ENCODE measurements at places on chromosomes 13 and 19. TPM values are rescaled to one million over a fixed set of nuclear protein-coding genes. Genes with fewer than 3 reads are reported as not detected.

PALM3 gene
- total RNA-seq, result 0.82 TPM

DNA sequence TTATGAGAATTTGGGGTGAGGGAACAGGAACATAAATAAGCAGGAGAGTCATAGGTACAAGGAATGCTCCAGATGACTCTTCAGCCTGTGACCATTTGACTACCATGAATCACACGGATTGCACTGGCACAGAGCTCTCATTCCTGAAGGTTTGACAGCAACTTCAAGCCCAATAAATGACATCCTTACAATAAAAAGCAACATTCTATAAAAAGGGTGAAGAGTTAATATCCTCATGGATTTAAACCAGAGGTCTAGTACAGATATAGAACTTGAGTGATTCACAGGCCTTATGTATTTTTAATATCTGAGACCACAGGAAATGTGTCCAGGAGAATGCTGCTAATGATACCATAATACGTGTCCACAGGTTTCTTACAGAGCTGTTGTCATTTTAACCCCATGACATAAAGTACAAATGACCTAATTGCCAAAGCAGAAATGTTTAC lies 158.1 kb downstream of the IRS2 start:
- no peak for DNase-seq

RDH8 gene
- not detected for total RNA-seq

GRCh38 chr13:74168263-74168675 lies 34.1 kb upstream of the KLF12 start:
- DNase-seq, result no peak

DNA sequence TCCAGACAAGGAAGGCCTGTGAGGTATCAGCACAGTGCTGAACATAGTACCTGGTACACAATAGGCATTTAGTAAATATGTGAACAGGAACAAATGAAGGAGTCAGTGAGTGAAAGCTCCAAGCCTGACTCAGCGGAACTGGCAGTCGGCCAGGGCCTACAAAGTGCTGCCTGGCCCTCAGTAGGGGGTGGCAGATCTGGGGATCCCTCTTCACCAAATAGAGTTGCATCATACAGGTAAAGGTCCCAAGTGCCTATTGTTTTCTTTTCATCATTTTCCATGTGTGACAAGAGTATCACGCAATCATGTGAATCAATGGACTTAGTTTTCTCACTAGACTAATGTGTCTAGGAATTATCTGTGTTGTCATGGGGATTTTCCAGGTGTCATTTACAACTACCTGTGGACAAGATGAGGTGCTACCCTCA lies 9.2 kb downstream of the CYP2B6 start:
- no peak for DNase-seq

All from chondrocyte (in vitro differentiated cells).